LNCaP clone FGC (cell line): ENCODE measurements at places on chromosomes 2 and 18.

- DNase-seq, result no peak
Measured at GRCh38 chr18:5546660-5547059, 2.9 kb upstream of the EPB41L3 start.

DNA sequence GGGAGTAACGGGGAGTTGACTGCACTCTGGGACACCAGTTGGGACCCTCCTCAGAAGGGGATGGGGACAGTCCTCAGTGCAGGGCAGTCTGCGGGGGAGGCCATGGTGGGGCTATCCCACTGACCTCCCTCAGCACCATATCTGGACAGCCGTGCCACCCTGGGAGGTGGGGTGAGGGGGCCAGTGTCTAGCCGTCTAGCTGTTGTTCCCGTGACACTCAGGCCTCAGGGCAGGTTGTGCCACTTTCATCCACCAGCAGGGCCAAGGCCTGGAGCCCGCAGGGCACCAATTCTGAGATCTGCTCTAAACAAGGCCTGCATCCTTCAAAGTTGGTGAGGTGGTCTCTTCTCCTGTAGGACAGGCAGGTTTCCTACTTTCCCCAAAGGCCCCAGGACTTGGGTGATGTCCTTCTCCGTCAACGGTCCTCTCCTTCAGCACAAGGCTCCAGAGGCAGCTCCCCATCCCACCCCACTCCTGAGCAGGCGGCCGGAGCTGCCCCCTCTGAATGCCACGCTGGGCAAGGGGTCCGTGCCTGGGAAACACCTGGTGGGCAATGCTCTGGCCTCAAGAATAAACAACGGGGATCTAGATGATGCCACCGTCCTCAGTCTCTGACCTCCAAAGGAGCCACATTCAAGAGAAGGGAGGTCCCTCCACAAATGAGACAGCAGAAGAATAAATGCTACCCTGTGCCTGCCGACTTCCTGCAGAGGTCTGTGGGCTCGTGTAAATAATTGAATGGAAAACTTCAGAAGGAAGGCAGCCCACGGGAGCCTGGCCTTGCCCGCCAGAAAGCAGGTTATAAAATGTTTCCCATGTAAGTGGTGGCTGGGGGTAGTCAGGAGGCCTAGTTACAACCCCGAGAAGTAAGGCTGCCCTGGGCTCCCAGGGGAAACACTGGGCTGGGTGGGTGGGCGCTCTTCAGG is 42.8 kb upstream of the PTMA start:
- DNase-seq, result no peak

GRCh38 chr18:34740101-34740500 is 30.0 kb downstream of the DTNA start:
- no peak for DNase-seq

- DNase-seq, result no peak
Measured at GRCh38 chr2:9278439-9278838, 71.8 kb downstream of the ASAP2 start.

GRCh38 chr2:5945742-5946141 is 253.6 kb downstream of the SOX11 start:
- no peak for DNase-seq

- no peak for DNase-seq
Measured at GRCh38 chr2:177036747-177037146, 175.8 kb upstream of the HNRNPA3 start.

GRCh38 chr2:24508878-24509277 is 17.8 kb downstream of the NCOA1 start:
- DNase-seq, result no peak

DNA sequence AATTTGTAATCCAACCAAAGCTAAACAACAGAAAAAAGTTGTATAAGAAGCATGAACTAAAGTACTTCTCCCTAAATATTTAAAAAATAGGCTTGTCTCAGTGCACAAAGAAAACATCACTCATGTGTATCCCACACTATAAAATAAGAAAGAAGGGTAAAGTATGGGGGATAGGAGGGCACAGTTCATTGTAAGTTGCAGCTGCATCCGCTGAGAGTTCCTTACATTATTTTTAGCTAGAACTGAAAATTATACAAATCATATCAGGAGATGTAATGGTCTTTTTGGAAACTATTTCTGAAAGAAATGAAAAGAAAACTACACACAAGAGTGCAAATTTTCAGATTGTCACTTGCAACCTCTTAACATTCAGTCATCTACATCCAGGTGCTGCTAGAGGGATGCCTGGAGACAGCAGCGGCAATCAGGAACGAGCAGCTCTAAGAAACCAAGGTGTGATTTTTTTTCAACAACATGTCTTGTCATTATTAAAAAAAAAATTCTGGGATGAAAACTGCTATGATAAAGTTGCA is 273.6 kb downstream of the ASXL3 start:
- no peak for DNase-seq
